GM20000 (cell line): ENCODE measurements at places on chromosomes 5 and 9.

GRCh38 chr5:117118499-117118898 lies 543.9 kb upstream of the SEMA6A start:
- no peak for DNase-seq

DNA sequence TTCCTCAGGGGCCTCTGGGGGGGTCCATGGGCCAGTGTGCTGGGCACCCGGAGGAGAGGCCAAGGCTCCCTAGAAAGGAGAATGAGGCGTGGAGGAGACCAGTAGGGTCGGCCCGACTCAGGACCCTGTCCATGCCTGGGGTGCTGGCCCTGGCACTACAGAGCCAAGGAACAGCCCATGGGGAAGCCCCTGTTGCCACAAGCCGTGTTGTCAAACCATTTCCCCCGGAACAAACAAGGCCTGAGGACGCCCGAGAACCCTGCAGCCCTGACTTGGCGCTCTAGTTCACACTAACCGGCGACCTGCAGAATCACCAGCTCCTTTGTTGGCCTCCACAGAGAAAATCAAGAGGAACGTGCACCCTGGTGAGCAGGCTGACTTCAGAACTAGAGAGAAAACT lies 41.6 kb upstream of the SLC12A7 start:
- DNase-seq, result no peak

- DNase-seq, result no peak
Observed at GRCh38 chr5:56003179-56003578, 8.4 kb upstream of the IL6ST start.

DNA sequence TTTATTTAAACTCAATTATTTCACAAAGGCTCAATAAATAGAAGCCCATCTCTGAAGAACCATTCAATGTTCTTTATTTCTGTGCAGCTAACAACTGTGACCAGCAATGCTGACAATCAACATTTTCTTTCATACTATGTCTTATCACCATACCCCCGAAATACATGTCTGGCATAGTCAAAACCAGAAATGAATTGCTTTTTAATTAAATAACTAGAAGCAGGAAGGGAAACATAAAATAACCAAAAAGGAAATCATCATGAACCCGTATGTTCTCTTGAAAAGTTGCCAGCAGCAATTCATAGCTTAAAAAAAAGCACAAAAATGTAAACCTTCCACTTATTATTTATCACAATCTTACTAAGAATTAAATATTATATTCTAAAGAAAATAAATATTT lies 212.4 kb downstream of the TMEM232 start:
- DNase-seq, result no peak

- DNase-seq, result no peak
Observed at GRCh38 chr9:133059623-133060022, 2.2 kb upstream of the CEL start.

DNA sequence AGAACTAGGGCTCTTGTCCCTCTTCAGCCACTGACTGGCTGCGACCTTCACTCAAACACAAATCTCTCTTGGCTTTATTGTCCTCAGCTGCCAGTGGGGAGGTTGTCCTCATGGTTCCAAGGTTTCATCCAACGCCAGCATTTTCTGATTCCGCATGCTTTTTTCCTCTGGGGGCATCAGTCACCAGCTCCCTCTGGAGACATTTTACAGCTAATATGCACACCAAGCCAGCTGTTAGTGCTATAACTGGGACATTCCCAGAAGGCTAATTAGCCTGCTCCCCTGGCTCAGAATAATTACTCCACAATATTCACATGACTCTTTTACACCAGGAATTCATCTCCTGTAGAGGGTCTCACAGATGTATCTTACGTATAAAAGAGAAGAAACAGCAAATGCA lies 193.6 kb upstream of the ANKRD55 start:
- DNase-seq, result no peak

GRCh38 chr9:20553558-20554149 lies 68.6 kb downstream of the MLLT3 start:
- DNase-seq, result no peak

DNA sequence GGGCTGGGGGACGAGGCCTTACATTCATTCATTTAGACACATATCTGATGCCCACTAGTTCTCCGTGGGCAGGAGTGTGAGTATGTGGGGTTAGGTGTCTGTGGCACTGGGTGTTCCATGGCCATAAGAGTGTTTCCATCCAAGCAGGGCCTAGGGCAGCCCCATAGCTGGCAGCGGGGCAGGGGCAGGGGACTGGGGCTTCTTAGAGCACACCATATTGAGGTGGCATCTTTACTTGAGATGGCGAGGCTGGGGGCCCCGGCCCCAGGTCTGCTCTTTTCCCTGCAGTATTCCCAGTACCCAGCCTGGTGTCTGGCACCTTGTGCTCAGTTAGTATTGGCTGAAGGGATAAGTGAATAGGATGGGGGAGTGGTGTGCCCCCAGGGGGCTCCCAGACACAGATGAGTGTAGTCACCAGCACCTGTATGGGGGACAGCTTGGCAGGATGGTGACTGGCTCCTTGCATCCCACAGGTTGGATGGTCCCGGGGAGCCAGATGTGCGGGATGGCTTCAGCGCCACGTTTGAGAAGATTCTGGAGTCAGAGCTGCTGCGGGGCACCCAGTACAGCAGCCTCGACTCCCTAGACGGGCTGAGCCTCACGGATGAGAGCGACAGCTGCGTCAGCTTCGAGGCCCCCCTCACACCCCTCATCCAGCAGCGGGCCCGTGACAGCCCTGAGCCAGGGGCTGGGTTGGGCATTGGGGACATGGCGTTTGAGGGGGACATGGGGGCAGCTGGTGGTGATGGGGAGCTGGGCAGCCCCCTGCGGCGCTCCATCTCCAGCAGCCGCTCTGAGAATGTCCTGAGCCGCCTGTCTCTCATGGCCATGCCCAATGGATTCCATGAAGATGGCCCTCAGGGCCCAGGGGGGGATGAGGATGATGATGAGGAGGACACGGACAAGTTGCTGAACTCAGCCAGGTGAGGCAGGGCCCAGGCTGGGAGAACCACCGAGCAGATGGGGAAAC lies 17.5 kb downstream of the PSD2 start:
- no peak for DNase-seq

- no peak for DNase-seq
Observed at GRCh38 chr9:84481231-84481630, 140.7 kb upstream of the SLC28A3 start.

DNA sequence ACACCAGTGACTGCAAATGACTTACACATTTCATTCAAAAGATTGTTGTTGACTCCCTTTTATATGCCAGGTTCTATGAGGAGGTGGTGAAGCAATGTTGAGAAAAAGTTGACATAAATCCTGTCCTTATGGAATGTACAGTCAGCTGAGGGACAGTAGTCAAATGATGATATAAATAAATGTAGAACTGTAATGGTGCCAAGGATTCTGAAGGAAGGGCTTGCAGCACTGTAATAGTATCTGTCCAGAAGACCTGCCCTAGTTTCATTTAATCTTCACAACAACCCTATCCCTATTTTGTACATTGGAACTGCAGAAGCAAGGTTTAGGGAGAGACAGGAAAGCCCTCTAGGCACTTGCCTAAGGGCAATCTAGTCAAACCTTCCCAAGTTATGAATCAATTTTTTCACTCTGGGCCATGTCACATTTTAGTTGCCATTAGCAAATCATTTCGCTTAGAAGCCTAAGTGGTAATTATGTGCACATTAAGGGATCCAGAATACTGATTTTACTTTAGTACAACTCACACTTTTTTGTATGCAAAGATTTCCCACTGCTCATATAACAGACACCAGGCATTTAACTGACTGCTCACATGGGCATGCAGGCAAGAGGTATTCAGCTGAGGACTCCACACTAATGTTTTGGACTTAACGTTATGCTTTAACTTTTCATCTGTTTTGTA lies 34.5 kb upstream of the LIFR start:
- no peak for DNase-seq

DNA sequence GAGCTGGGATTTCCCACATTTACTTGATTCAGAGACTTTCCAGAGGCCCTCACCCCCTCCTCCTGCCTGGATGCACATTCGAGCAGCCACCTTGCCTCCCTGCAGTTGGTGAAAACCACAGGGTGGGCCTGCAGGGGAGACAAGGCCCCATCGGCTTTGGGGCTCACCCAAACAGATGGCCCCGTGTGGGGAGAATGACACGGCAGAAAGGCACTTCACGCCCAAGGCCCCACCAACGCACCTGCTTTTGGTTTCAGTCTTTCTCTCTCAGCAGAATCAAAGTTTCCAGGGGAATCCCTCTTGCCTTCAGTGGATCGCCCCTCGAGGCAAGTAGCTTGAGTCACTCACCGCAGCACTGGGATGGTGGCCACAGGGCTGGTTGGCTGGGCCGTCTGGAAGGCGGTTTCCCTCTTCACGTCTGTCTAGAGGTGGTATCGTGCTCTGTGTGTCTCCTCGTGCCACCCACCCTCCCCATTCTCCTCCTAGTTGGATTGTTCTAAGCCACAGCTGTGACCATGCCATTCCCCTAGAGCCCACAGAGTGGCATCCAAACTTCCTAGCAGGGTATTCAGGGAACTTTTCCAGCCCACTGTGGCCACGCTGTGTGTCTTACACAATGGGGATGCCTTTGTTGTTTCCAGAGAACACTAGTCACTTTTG lies 31.8 kb downstream of the SEC61B start:
- DNase-seq, result peak; percentile 81

- no peak for DNase-seq
Observed at GRCh38 chr5:6753851-6754250, 40.6 kb downstream of the TENT4A start.

- DNase-seq, result peak; percentile 74
Observed at GRCh38 chr9:19174127-19174912, 47.0 kb upstream of the PLIN2 start.

DNA sequence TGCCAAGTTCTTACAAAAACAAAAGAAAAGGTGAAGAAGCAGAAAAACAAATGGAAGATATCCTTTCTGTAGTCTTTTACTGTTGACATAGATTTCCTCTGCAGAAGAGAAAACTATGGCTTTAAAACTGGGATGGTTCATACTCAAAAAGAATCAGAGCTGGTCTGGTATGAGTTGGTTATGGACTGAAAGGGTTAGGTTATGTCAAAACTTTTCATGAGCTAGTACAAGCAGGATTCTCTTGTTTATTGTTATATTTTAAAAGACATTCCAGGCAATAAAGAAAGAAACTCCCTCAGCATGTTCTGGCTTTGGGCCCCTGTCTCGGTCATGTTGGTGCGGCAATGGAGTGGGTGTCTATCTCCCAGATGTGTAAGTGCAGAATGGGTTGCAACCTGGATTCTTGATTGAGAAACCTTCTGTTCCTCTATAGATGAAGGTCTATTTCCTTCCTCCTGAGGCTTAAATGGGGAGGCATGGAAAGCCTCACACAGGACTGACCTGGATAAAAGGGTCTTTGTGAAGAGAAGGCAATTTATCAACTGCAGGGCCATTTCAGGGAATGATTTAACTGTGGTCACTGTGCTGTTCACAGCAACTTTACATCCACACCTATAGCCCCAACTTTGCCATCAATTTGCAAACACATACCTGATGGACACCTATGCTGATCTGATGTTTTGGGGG lies 209.6 kb upstream of the TNC start:
- DNase-seq, result no peak
